ENCODE measurements at places on chromosomes 7 and 10.

GRCh38 chr7:112116894-112117293 lies 89.3 kb downstream of the DOCK4 start:
- no peak for DNase-seq

DNA sequence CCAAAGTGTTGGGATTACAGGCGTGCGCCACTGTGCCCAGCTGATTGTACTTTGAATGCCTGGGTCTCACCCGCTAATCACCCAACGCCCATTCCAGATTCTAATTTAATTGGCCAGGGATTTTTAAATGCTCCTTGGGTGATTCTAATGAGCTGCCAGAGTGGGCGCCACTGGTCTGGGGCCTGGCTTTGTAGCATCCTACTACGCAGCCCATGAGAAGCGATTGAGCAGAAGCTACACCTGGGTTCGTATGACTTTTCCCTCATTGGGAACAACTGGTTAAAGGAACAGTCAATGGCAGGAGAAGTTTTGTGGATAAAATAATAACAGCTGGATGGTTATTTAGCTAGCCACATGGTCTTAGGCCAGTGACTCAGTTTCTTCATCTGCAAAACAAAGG lies 108.0 kb downstream of the SPAG6 start:
- no peak for DNase-seq

DNA sequence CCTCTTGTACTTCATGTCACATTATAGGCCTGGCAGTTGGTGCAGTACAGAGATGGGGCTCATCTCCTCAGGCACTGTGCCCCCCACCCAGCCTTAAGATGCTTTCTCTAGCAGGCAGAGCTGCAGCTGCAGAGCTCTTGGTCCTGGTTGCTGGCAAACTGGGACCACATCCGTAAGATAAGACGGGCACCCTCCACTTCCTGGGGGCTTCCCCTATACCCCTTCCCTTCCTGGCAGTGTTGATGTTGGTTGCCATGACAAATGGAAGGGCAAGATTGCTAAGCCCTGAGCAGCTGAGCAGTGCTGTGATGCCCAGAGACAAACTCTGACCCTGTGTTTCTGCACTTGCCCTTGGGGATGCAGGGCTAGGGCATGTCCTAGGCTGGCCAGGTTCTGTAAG lies 103.4 kb upstream of the ANLN start:
- no peak for DNase-seq

GRCh38 chr10:30048768-30049517 lies 10.4 kb downstream of the JCAD start:
- no peak for DNase-seq

GRCh38 chr10:18351421-18351820 lies 211.2 kb downstream of the CACNB2 start:
- DNase-seq = no peak

DNA sequence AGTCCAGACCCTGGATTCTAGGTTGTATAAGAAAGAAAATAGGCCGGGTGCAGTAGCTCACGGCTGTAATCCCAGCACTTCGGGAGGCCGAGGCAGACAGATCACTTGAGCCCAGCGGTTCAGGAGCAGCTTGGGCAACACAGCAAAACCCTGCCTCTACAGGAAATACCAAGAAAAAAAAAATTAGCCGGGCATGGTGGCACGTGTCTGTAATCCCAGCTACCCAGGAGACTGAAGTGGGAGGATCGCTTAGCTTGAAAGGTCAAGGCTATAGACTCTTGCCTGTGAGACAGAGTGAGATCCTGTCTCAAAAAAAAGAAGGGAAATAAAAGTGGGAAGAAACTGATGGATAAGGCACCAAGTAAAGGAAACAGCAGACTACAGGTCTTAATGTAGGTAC lies 287.9 kb upstream of the KLF14 start:
- no peak for DNase-seq

DNA sequence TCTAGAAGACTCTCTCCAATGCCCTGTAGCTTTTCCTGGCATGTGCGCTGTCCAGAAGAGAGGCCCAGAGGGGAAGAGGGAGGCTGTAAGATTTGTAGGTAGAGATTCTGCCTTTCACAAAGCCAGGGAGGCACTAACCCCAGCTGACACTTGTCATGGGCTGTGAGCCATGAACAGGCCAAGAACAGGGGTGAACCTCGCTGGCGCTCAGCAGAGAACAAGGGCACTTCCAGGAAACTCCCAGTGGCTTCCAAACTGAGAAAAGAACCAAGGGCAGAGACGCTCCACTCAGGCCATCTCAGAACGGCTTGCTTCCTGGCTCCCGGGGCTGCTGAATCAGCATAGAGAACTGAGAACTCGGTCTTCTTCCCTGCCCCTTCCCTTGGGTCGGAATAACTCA lies 257.8 kb upstream of the ZNF32 start:
- DNase-seq = no peak

GRCh38 chr7:151046603-151047573 lies 1.4 kb upstream of the ASIC3 start:
- no peak for DNase-seq

- no peak for DNase-seq
Observed at GRCh38 chr10:19819419-19820033, 3.3 kb downstream of the PLXDC2 start.

DNA sequence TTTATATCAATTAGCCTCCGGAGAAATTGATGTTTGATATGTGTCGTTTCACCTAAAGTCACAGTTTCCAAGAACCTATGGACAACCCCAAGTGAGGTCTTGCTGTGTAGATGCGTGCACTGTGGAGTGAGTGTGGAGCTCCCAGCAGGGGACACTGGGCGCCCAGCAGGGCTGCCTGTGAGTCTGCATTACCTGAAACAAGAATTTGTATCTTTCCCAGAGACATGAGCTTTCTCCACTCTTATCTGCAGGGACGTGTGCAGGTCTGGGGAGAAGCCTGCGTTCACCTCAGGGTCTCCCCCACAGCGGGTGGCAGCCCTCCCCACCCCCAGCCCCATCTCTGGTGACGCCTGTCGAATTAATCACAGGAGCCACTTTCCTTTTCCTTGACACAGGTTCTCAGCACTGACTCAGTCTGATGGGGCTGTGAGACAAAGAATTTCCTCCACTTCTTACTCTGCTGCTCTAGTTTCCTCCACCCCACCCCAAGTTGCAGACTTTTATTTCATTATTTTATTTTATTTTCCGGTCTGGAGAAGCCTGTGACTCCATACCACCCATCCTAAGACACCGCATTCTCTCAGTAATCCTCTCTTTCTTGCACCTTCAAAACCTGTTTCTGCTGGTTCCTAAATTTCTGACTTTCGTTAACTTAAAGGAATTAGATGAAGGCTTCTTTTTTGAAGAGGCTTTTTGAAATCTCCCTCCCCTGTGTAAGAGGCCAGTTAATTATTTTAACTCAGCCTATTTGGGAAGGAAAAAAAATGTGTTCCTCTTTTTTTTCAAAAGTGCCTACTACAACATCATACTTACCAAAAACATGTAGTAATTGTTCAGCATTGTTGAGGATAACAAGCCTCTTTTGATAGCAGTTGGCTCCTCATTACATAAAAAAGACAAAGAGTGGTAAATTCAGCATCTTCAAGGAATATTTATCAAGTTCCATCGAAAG lies 17.0 kb upstream of the INSIG1 start:
- no peak for DNase-seq

DNA sequence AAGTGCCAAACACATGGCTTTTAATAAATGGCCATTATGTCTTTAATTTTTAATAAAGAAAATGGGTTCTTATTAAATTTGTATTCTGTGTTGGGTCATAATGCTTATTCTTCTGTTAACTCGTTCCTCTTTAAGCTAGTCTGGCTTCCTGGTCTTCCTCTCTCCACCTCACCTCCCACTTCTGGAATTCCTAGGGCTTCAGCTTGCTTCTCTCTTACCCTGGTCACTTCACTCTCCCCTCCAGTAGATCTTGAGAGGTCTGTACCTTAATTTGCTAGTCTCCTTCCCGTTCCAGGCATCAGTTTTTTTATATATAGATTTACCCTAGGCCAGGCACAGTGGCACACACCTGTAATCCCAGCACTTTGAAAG lies 111.2 kb downstream of the RALA start:
- no peak for DNase-seq

DNA sequence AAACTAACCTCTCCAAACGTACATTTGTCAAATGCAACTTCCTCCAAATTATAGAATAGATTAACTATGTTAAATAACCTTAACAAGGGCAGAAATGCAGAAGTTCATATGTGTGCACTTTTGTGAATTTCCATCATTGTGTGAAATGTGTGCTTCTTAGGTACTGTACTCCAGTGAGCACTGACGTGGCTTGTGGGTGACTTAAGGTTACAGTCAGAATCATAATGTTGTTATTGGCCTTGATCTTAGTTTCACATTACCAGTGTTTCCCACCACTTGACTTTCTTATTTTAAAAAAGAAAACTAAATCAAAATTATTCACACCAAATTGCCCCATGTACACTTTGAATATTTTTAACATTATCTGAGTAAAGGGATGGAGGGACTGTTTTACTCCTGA lies 155.1 kb upstream of the FZD8 start:
- no peak for DNase-seq

- DNase-seq = no peak
Observed at GRCh38 chr7:139118234-139118804, 8.8 kb upstream of the ZC3HAV1 start.

DNA sequence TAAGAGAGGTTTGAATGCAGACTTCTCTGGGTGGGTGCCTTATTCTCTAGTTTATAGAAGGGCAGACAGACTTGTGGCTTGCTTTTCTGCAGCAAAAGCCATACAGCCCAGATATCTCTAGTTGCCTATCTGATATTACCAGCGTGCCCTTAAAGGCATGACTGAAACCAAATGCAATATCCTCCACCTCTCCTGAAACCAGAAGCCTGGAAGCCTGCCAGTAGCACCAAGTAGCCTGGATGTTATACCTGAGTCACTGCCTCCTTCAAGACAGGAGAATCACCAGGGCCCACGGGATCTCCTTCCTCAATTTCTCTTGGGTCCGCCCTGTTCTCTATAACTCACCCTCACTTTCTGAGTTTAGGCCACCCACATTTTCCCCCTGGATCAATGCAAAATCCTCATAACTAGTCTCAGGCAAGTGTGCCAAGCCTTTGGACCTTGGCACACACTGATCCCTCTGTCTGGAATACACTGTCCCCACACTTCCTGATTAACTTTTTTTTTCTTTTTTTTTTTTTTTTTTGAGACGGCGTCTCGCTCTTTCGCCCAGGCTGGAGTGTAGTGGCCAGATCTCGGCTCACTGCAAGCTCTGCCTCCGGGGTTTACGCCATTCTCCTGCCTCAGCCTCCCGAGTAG lies 638.4 kb downstream of the GALNT17 start:
- no peak for DNase-seq

DNA sequence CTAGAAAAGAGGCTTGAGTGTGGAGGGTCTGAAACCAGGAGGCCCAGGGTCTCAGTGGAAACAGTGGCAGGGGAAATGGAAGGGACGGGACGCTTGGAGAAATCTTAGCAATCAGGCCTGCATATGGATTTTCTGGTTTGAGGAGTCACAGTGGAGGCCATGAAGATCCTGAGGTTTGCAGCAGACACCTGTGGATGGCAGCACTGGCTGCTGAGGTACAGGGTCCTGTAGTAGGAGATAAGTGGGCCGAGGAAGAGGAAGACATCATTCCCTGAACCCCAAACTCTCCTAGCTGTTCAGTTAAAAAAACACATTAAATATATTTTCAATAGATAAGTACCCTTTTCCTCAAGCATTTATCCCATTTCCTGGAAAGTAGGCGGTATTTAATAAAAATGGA lies 208.8 kb upstream of the IGFBP3 start:
- DNase-seq = no peak

DNA sequence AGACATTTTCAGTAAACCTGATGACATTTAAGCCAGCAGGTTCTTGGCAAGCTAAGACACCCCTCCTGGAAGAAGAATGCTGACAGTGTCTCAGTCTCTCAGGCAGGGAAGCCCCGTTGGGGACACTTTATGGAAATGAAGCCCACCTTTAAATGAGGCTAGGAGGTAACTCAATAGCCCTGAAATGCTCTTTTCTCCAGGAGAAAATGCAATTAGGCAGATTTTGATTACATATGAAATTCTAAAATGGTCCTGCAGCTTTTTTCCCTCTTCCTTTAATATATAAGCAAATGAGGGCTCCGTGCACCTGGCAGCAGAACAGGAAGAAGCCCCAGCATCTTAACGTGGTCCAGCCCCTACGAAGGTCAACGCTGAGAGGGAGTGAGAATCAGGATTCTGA lies 65.8 kb upstream of the CHST15 start:
- DNase-seq = no peak

DNA sequence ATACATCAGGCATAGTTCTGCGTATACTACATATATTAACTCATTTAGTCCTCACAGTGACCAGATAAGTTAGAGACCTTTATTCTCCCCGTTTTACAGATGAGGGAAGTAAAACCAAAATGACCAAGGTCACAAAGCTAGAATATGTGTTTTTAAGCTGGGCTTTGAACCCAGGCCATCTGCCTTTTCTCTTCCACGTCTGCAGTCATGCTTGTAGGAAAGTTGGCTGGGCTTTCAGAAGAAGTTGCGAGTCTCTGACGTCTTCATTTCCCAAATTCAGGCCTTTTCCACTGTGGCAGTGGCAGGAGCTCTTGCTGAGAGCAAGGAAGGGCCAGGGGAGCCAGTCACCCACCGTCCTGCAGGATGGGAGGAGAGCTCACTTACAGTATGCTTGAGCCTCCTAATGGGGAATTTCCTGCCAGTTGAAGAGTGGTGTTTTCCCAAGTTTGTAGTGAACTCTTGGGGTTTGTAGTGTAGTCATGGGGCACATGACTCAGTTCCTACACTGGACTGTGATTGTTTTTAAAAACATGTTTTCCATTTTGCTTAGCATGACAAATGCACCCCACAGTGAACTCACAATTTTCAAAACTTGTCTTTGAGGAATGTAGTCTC lies 34.2 kb downstream of the CYP17A1 start:
- DNase-seq = peak; percentile 58

DNA sequence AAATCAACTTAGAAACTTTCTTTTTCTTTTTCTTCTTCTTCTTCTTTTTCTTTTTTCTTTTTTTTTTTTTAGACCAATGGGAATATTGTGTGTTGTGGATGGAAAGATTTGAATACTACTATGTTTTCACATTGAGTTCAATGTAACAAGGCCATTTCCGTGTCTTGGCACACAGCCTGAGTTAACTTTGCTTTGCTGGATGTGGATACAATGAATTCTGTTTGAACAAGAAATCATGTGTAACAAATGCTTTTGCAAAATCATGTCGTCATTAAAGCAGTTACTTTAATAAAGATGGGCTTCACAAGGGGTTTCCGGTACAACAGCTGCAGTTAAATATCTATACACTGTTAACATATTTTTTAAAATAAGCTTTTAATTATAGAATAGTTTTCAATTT lies 13.5 kb upstream of the ENTPD1 start:
- DNase-seq = no peak

- no peak for DNase-seq
Observed at GRCh38 chr10:97376413-97376812, 24.7 kb downstream of the RRP12 start.

GRCh38 chr10:103793920-103794883 lies 61.2 kb downstream of the SH3PXD2A start:
- DNase-seq = no peak

GRCh38 chr7:89264126-89264525 lies 468.6 kb upstream of the TEX47 start:
- DNase-seq = no peak

DNA sequence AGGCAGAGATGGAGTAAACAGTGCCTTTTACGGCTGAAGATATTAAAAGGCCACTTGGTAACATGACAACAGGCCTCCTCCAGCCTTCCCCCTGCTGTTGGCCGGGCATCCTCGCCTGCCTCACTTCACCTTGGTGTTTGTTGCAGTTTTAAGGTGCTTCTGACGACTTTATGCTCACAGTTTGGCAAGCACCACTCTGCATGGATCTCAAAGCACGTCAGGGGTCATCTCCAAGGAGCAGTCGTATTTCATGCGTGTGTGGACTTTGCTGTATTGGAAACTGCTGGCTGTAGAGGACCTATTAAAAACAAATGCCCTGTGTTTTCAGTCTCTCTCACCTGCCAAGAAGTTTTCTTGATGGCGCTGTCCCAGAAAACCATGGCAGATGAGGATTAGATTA lies 483.1 kb downstream of the RPS24 start:
- DNase-seq = no peak

Data from omental fat pad (tissue), 4 donors.